Large intestine (tissue), 12 donors: ENCODE measurements at places on chromosomes 6 and 20. TPM values are rescaled to one million over a fixed set of nuclear protein-coding genes. Genes with fewer than 3 reads are reported as not detected.

GRCh38 chr20:49450281-49450721, 32.2 kb downstream of the KCNB1 start:
- no peak overlapping the region for H3K27ac ChIP-seq
- H3K4me1 ChIP-seq: peaks cover 2% of the 10 kb centered on the region
- no peaks in the 10 kb centered on the region for H3K27me3 ChIP-seq
- H3K4me3 ChIP-seq: no peak overlapping the region
- DNase-seq: no peak
- no peaks in the 10 kb centered on the region for H3K36me3 ChIP-seq

The ROS1 gene
- 1.6 TPM for polyA plus RNA-seq

The SYS1 gene
- 31.7 TPM for polyA plus RNA-seq

The SLC22A7 gene
- polyA plus RNA-seq: 1.2 TPM

The WDR46 gene
- polyA plus RNA-seq: 37.7 TPM

DNA sequence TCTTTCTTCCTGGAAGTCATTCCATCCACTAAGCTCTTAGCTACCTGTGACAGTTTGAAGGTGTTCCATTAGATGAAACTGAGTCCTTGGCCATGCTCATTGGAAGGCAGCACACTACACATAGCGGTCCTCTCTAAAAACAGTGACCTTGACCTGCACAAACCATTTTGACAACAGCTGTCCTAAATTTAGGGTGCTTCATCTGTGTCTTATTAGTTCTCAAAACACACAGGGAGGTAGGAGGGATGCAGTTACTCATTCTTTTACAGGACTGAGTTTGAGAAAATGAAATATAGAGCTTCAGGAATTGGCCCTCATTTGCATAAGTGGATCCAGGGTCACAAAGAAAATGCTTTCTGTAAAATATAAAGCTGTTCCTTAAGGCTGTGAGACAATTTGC, 20.4 kb upstream of the MAP3K4 start:
- H3K27ac ChIP-seq: no peak overlapping the region
- no peaks in the 10 kb centered on the region for H3K27me3 ChIP-seq
- no peaks in the 10 kb centered on the region for H3K36me3 ChIP-seq
- no peak overlapping the region for H3K4me3 ChIP-seq

DNA sequence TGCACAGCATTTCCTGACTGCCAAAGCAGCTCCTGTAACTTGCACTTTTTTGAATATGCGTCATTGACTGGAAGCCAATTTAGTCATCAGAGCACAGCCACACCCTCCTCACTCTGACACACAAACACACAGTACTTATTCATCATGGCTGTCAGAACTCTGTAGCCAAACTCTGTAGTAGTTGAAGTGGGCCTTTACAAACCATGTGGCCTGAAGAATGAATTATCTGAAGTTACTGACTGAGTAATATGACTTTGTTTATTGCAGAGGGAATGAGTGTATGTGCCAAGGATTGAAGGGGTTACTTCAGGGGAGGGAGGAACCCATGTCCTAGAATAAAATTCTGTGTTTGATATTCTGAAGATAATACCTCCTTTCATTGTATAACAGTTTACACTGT, 102.7 kb downstream of the FIG4 start:
- H3K27ac ChIP-seq: no peak overlapping the region
- peak; percentile 46 for DNase-seq

GRCh38 chr6:111481836-111482187, 1.2 kb downstream of the REV3L start:
- no peaks in the 10 kb centered on the region for H3K36me3 ChIP-seq
- H3K4me1 ChIP-seq: peaks cover 6% of the 10 kb centered on the region
- H3K4me3 ChIP-seq: peak overlapping the region; percentile 68
- no peak for DNase-seq
- H3K27ac ChIP-seq: peak overlapping the region; percentile 91

GRCh38 chr6:150286912-150287311, 81.9 kb upstream of the IYD start:
- no peaks in the 10 kb centered on the region for H3K36me3 ChIP-seq
- no peak overlapping the region for H3K4me3 ChIP-seq
- H3K27ac ChIP-seq: no peak overlapping the region
- no peak for DNase-seq

DNA sequence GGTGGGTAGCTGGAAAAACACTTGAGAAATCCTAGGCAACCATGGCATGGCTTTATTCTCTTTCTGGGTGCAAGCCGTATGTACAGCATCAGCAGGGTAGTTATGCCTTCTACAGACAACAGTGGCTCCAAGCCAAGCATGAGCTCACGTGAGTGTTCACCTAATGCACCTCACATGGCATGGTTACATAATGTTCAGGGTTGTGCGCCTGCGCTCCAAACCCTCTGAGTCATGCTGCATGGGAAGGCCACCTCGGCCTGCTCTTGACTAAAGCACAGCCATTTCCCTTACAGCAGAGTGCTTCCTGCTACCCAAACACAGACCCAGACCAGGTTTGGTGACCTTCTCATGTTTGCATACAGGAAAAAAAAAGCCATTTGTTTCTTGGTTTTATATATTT, 96.2 kb downstream of the VIP start:
- H3K4me3 ChIP-seq: no peak overlapping the region
- H3K4me1 ChIP-seq: no peaks in the 10 kb centered on the region
- no peak overlapping the region for H3K27ac ChIP-seq
- no peaks in the 10 kb centered on the region for H3K36me3 ChIP-seq
- no peak for DNase-seq

The HLA-DRA gene
- polyA plus RNA-seq: 380 TPM

DNA sequence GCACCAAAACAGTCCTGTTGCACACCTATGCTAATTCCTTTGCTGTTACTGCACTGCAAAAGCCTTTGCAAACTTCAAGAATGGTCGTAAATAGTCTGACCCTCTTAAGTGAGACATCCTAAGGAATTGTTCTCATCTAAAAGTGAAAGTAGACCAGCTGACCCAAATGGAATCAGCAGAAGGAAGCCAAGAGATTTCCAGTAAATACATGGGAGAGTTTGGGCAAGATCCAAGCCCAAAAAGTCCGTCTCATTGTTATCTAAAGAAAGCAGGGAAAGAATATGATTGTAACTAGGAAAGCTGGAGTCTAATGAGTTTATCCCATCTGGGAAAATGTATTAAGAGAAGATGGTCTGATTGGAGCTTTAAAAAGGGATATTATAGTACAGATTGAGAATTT, 43.0 kb upstream of the HIVEP1 start:
- H3K36me3 ChIP-seq: no peaks in the 10 kb centered on the region
- DNase-seq: peak; percentile 29
- peaks cover 13% of the 10 kb centered on the region for H3K4me1 ChIP-seq
- no peak overlapping the region for H3K4me3 ChIP-seq

The ZNF165 gene
- 2.7 TPM for polyA plus RNA-seq

- no peaks in the 10 kb centered on the region for H3K27me3 ChIP-seq
- H3K36me3 ChIP-seq: peaks cover 3% of the 10 kb centered on the region
- peak overlapping the region; percentile 52 for H3K27ac ChIP-seq
- DNase-seq: peak; percentile 54
- peaks cover 9% of the 10 kb centered on the region for H3K4me1 ChIP-seq
Measured at GRCh38 chr6:149755300-149756260, 6.0 kb downstream of the PCMT1 start.

GRCh38 chr6:22631091-22631490, 61.7 kb downstream of the HDGFL1 start:
- H3K27ac ChIP-seq: no peak overlapping the region
- no peaks in the 10 kb centered on the region for H3K27me3 ChIP-seq
- H3K4me1 ChIP-seq: no peaks in the 10 kb centered on the region
- H3K36me3 ChIP-seq: no peaks in the 10 kb centered on the region
- H3K4me3 ChIP-seq: no peak overlapping the region

DNA sequence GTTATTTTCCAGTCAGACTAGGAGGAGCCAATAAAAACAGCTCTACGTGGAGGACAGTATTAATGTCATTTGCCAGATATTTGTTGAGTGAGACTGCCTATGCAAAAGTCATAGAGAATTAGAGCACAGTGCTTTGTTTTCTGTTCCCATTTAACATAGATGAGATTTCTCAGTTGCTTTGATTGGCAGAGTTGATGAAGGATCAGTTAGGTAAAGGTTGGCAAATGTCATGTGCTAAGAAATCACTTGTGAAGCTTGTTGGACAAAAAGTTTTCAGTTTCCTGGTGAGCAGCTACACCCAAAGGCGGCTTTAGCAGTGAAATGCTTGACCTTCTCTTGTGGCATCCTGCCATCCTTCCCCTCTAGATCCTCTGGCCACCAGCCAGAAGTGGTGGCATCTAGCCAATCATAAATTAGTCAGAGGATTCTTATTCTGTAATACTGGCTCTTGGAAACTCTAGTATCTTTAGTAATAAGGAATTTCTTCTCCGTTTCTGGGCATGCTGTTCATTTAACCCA, 37.0 kb downstream of the BCKDHB start:
- H3K4me3 ChIP-seq: no peak overlapping the region
- H3K36me3 ChIP-seq: peaks cover 8% of the 10 kb centered on the region
- DNase-seq: peak; percentile 4
- H3K4me1 ChIP-seq: no peaks in the 10 kb centered on the region
- H3K27me3 ChIP-seq: no peaks in the 10 kb centered on the region
- H3K27ac ChIP-seq: no peak overlapping the region

The PRIM2 gene
- 9.5 TPM for polyA plus RNA-seq

GRCh38 chr6:31453259-31453658, 44.7 kb upstream of the MICB start:
- DNase-seq: no peak
- no peak overlapping the region for H3K4me3 ChIP-seq
- H3K4me1 ChIP-seq: no peaks in the 10 kb centered on the region
- no peak overlapping the region for H3K27ac ChIP-seq
- H3K27me3 ChIP-seq: peaks cover 2% of the 10 kb centered on the region
- no peaks in the 10 kb centered on the region for H3K36me3 ChIP-seq

- H3K36me3 ChIP-seq: no peaks in the 10 kb centered on the region
- no peak overlapping the region for H3K27ac ChIP-seq
- no peak for DNase-seq
- no peak overlapping the region for H3K4me3 ChIP-seq
- H3K27me3 ChIP-seq: no peaks in the 10 kb centered on the region
Measured at GRCh38 chr6:168188369-168189199, 109.6 kb upstream of the FRMD1 start.

DNA sequence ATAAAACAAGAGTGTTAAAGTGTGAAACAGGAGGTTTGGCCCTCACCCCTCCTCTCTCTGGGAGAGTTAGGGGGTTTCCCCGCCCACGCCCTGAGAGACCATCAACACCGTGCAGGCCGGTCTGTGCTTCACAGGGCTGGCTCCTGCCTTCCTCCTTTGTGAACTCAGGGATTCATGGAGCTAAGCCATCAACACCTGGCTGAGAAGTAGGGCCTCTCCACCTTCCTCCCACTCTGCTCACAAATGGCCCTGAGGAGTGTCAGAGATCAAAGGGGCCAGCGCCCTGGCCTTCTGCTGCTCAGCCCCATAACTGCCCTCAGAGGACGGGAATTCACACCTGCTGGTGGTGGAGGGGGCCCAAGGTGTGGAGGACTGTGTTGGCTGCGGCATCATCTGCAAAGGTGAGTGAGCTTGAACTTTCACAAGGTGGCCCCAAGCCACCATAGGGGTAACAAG, 88.6 kb downstream of the PSMB1 start:
- peaks cover 9% of the 10 kb centered on the region for H3K27me3 ChIP-seq
- H3K27ac ChIP-seq: no peak overlapping the region
- no peaks in the 10 kb centered on the region for H3K4me1 ChIP-seq
- H3K4me3 ChIP-seq: no peak overlapping the region

- H3K4me3 ChIP-seq: no peak overlapping the region
- H3K27ac ChIP-seq: no peak overlapping the region
- DNase-seq: no peak
- peaks cover 58% of the 10 kb centered on the region for H3K36me3 ChIP-seq
Measured at GRCh38 chr20:38523697-38524096, 51.1 kb downstream of the RALGAPB start.

The MDFI gene
- polyA plus RNA-seq: 22.1 TPM

GRCh38 chr6:161409353-161409752, 135.5 kb upstream of the AGPAT4 start:
- no peak overlapping the region for H3K4me3 ChIP-seq
- no peak for DNase-seq
- H3K36me3 ChIP-seq: no peaks in the 10 kb centered on the region
- no peaks in the 10 kb centered on the region for H3K27me3 ChIP-seq
- no peak overlapping the region for H3K27ac ChIP-seq

The RPL7L1 gene
- polyA plus RNA-seq: 90.6 TPM

DNA sequence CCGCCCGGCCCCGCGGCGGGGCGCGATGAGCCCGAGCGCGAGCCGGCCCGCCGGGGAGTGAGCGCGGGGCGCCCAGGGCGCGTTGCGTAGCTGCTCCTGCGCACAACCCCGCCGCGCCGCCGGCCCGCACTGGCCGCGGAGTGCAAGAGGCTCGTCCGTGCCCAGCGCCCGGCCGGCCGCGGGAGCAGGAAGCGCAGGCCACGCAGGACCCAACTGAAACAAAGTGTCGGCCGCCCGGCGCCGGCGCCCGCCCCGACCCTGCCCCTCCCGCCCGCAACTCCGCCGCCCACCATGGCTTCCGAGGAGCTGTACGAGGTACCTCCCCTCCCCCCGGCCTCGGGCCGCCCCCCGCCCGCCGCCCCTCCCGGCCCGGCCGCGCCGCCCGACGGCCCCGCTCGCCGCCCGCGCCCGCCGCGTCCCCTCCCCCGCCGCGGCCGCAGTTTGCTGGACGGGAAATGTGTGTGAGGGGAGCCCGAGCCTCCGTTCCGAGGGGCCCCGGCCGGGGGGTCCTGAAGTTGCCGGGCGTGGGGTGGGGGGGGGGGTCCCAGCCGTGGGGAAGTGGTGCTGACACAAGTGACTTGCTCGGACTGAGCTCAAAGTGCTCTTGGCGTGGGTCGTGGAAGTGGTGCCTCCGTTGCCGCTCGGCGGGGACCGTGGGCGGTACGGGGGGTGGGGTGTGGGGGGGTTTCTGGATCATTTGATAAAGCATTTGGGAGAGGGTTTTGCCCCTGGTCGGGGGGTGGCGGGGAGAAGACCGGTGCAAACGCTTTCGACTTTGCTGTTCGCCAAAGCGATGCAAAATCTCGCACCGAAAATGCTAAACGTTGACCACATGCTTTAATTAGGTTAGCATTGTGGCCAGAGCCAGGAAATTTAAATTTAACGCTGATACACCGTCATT, 539 bp downstream of the CDYL start:
- no peak overlapping the region for H3K27ac ChIP-seq
- peaks cover 12% of the 10 kb centered on the region for H3K4me1 ChIP-seq
- H3K36me3 ChIP-seq: no peaks in the 10 kb centered on the region
- peak; percentile 45 for DNase-seq
- H3K27me3 ChIP-seq: peaks cover 23% of the 10 kb centered on the region

- no peak overlapping the region for H3K27ac ChIP-seq
- H3K4me3 ChIP-seq: no peak overlapping the region
- H3K36me3 ChIP-seq: no peaks in the 10 kb centered on the region
- H3K27me3 ChIP-seq: no peaks in the 10 kb centered on the region
Measured at GRCh38 chr6:19156443-19156842, 680.7 kb upstream of the ID4 start.

- no peaks in the 10 kb centered on the region for H3K36me3 ChIP-seq
- H3K27me3 ChIP-seq: no peaks in the 10 kb centered on the region
- DNase-seq: no peak
- no peak overlapping the region for H3K27ac ChIP-seq
- H3K4me1 ChIP-seq: no peaks in the 10 kb centered on the region
- no peak overlapping the region for H3K4me3 ChIP-seq
Measured at GRCh38 chr6:138205437-138206094, 12.7 kb downstream of the PBOV1 start.

The ULBP3 gene
- 1.8 TPM for polyA plus RNA-seq

- no peak for DNase-seq
- H3K27me3 ChIP-seq: no peaks in the 10 kb centered on the region
- H3K27ac ChIP-seq: no peak overlapping the region
- H3K4me3 ChIP-seq: no peak overlapping the region
Measured at GRCh38 chr6:107819964-107820337, 4.2 kb downstream of the SCML4 start.
